ENCODE measurements at places on chromosomes 3 and 15.

GRCh38 chr3:71317749-71318457 lies 265.6 kb downstream of the FOXP1 start:
- DNase-seq = no peak

- DNase-seq = peak; percentile 45
Observed at GRCh38 chr3:122305818-122306621, 19.0 kb upstream of the CSTA start.

DNA sequence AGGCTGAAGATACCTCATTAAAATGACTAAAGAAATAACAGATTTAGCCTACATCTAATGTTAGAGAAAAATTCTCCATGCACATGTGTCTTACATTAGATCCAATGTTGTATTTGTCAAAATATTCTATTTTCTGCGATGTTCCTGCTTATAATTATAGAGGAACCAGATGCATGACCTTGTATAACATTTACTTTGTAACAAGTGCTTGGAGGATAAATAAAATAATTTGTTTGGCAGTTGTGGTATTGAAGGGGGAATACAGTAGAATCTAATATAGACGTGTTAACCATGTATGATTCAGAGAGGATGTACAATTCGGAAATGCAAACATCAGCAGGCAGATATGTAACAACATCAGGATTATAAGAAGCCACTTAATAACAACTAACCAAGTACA lies 922.2 kb downstream of the TUSC7 start:
- DNase-seq = no peak

DNA sequence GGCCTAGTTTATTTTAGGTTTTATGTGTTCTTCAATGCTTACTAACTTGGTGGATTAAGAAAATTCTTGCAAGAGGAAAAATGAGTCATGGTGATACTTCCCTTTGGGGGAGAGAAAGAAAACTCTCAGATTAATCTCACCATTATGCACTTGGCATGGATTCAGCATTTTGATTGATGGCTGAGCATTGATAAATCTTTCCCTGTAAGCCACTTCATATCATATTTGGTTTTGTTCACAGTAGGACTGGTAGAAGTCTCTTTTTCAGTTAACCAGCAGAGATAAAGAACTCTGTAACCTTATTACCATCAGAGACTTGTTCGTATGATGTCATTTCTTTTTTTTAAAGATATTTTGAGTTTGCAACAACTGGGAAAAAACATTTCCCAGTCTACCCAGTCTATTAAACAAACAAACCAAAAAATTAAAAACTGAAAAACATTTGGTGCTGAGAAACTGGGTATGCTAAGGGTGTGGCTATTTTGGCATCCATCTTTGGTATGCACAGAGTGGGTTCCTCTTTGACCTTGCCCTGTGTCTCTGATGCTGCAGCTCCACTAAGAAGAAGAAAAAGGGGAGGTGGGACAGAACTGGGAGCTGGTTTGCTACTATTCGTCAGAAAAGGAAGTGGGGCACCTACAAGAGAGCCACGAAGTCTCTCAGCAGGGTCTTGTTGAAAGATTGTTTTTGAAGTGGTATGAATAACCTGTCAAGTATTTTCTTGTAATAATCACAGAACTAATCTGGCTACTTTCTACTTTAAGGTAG lies 17.2 kb downstream of the TMOD3 start:
- no peak for DNase-seq

DNA sequence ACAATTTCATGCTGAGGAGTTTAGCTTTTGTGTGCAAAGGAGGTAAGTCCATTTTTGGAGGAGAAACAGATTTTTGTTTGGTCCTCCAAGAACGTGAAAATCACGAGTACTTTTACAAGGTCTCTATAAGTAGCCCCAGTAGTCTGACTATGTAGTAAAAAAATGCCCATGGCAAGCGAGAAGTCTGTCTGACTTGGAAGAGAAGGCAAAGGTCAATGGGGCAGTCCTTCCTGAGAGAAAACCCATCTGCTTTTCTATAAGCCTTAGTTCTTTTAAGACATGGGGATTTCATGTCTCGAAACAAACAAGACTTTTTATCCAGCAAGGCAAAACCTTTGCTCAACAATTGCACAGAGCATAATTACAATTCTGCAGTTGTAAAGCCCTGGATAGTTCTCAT lies 183.2 kb downstream of the GAP43 start:
- DNase-seq = no peak

DNA sequence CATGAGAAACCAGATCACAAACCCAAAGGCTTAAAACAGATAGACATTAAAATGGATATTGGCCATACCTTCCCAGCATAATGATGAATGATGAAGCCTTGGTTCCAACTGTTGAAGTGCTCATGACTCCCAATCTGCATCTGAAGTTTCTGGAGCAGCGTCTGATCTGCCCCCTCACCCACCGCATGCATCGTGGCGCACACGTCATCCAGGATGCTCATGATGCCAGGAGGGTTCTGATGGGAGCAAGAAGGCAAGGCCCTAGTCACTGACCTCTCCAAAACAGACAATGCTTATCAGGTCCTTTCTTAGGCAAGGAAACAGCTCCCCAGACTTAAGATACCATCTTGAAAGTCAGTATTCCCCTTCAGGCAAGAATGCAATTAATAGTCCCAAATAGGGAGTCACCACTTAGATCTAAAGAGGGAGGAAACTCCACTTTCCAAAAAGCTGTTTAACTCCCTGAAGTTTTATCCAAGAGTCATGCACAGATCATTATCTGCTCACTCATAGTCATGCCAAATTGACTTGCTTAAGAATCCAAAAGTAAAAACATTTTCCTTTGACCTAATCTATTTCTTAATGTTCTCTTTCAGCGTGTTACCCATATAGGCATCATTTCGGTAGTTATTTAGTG lies 2.1 kb downstream of the LDHAL6B start:
- DNase-seq = no peak

- DNase-seq = no peak
Observed at GRCh38 chr15:56058986-56059385, 65.6 kb upstream of the NEDD4 start.

- no peak for DNase-seq
Observed at GRCh38 chr15:67803299-67803698, 22.0 kb upstream of the SKOR1 start.

DNA sequence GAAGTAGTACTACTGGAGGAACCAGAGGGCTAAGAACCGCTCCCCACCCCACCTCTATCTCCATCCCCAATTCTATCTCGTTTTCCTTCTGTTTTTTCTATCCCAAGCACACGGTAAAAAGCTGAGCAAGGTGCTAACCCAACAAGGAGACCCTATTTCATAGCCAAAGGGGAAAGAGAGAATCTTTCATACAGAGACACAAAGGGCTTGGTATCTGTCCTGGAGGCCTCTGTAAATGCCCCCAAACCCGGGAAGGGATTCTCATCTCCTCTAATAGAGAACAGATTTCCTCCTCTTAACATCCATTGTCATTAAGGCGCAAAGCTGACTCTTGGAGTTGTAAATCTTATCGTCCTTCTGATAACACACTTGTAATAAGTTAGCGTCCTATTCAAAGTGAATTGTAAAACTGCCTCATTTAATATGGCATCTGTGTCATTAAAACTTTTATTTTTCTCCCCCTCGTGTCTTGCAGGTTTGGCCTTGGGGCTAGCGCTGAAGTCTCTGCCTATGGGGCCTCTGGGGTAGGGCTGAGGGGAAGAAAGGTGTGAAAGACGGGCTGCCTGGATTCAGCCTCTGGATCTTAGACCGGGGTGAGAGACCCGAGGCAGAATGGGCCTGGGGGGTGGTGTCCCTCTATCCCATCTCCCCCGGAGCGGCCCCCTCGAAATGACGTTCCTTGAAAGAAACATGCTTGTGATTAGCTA lies 12.1 kb downstream of the NR2F2 start:
- no peak for DNase-seq

DNA sequence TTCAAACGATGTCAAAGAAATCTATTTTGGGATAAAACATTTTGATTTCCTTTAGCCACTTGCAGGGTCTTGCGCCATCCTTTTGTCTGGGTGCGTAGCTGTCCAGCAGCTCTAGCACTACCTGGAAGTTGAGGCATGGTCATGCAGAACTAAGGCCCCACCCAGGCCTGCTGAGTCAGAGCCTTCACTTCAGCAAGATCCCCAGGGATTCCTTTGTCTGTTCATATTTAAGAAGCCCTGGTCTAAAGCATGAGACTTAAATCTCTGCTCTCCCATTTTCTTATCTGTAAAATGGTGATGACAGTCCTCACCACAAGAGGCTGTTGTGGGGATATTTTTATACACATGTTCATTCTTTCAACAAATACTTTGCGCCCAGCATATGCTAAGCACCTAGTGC lies 99.0 kb upstream of the CTDSPL start:
- DNase-seq = no peak

- DNase-seq = no peak
Observed at GRCh38 chr3:185325946-185326791, 36.8 kb upstream of the MAP3K13 start.

GRCh38 chr15:90248789-90249202 lies 560 bp upstream of the TTLL13 start:
- DNase-seq = no peak

- DNase-seq = peak; percentile 0
Observed at GRCh38 chr15:55250392-55250791, 39.2 kb downstream of the RAB27A start.

DNA sequence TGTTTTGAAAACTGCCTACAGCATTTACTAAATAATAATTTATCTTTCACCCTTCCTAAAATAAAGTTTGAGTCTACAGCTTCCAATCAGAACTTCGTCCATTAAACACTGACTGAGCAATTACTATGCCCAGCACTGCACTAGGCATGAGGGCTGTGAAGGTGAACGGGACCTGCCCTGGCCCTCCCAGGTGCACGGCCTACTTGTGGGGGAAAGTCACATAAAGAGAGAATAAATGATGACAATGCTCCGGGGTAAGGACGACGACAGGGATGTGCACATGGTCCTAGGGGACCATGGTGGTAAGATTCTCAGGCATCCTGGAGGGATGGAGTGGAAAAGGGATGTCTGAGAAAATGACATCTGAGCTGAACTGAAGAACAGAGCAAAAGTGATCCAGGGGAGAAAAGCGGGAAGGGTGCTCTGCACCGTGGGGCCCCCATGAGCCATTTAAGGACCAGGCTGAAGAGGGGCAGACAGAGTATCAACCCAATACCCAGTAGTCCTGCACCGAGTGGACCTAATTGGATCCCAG lies 11.5 kb downstream of the PLA2G4F start:
- no peak for DNase-seq

GRCh38 chr15:67925182-67925581 lies 85.3 kb upstream of the RNU6-1 start:
- DNase-seq = no peak

DNA sequence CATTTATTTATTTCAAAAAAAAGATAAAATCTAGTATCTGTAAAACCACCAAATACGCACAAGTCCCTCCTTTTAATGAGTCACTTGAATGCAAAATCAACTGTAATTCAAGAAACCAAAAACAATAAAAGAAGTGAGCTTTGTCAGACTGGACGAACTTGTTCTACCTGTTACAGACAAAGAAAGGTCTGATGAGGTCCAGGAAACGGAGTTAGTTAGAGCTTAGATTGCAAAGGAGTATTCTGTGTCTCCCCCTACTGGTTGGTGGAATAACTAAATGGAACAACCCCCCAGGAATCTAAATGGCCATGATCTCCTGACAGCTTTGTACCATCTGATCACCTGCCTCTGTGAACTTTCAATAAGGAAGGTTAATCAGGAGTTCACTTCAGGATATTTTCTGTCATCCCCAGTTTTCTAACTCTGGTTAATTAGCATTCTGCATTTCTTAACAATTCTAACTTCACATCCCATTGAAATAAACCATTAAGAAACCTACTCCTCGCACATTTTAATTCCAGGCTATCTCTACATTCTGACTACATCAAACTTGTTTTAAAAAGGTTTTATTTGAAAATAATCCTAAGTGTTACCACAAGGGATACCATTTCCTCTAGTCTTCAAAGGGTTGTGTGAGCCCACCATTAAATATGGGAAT lies 333.0 kb upstream of the SATB1 start:
- DNase-seq = peak; percentile 82

- DNase-seq = no peak
Observed at GRCh38 chr3:60772584-60772983, 478.7 kb downstream of the FHIT start.

GRCh38 chr3:114609973-114610630 lies 316.3 kb downstream of the TIGIT start:
- DNase-seq = no peak

DNA sequence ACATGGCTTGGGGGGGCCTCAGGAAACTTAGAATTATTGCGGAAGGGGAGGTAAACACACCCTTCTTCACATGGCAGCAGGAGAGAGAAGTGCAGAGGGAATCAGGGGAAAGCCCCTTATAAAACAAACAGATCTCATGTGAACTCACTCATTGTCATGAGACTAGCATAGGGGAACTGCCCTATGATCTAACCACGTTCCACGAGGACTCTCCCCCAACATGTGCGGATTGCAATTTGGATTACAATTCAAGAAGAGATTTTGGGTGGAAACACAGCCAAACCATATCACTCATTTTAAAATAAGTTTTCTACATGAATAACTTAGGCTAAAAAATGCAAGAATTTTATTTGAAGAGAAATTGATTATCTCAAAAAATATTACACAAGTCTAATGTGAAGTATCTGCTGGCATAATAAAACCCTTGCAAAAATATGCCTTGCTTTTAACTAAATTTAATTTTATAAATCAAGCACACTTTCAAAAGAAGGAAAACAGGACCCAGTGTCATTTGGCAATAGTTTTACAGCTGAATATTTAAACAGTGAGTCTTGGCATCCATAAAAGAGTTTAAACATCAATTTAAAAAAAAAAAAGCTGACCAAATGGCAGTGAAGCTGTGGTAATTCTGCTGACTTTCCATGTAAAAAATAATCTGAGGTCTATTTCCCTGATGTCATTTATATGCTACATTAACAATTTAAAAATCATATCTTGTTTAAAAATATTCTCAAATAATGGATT lies 1057.2 kb downstream of the NAALADL2 start:
- DNase-seq = no peak

DNA sequence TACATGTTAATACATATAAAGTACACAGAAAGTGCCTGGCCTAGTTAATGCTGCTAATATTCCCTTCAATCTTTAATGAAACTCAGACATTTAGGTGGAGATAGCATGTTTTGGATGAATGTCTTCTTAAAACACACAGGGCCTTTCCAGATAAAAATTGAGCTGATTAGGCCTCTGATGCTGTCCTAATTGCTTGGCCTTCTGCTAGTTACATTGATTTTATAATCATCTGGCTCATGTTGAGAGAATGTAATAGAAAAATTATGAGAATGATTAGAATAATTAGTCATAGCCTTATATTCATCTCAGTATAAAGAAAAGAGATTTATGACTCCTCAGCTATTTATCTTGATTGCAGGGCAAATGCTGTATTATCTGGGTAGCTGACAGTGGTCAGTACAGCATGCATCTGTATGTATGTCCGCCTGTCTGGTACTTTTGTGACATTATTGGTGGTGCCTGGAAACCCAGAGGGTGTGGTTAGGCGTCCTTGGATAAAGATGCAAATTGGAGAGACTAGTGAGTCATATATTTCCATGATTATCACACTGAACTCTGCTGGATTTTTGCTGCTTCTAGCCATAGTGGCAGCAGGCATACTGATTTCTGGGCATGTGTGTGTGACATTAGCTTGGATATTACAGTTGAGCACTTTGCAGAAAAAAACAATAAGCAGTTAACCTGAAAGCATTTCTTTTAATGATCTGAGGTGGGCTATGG lies 120.8 kb downstream of the FEZF2 start:
- DNase-seq = no peak

All from DMS153 (cell line).